ENCODE measurements at places on chromosomes 3 and 15.

DNA sequence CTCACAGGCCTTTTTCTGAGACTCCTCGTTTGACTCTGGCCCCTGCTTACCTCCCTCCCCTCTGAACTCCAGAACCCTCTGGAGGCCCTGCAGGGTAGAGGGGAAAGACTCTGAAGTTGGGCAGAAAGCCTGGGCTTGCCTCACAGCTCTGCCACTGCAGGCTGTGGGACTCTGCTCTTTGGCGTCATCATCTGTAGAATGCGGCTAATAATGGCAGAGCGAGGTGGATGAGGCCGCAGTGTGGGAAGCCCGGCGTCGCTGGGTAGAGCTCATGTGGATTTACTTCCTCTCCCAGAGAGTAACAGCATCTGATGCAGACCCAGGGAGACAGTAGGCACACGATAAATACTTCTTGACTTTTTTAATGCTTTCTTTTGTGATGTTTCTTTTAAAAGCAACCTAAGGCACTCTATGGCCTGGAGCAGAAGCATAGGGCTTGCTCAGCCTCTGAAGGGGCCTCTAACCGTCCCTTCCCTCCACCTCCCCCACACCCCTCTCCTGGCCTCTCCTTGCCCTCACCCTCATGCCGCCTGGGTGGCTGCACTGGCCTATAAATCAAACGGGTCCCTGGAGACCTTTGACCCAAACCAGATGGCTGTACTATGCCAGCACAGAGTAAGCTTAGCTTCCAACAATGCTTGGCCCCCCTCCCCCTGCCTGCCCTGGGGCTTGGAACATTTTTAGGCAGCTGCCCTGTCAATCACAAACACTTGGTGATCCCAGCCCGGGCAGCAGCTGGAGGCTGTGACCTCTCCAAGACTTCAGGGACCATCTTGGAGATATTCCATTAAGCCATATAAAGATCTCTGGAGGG is 32.9 kb downstream of the SPSB4 start:
- DNase-seq = no peak

DNA sequence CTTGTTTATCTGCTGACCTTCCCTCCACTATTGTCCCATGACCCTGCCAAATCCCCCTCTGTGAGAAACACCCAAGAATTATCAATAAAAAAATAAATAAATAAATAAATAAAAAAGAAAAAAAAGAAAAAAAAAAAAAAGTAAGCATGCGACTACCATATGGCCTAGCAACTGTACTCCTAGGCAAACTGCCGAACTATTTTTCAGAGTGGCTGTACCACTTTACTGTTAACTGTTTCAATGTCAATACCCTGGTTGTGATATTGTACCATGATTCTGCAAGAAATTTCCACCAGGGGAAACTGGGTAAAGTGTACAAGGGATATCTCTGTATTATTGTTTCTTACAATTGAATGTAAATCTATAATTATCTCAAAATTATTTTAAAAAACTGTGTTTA is 41.3 kb upstream of the MAP4 start:
- no peak for DNase-seq

DNA sequence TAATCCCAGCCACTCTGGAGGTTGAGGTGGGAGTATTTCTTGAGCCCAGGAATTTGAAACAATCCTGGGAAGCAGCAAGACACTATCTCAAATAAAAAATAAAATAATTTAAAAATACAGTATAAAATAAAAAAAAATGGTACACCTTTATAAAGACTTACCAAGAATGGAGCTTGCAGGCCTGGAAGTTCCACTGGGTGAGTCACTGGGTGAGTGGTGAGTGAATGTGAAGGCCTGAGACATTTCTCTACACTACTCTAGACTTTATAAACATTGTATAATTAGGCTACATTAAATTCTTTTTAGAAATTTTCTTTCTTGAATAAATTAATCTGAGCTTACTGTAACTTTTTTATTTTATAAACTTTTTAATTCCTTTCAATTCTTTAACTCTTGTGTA is 609.1 kb upstream of the BCHE start:
- no peak for DNase-seq

- no peak for DNase-seq
Observed at GRCh38 chr15:37149146-37149545, 48.8 kb upstream of the MEIS2 start.

DNA sequence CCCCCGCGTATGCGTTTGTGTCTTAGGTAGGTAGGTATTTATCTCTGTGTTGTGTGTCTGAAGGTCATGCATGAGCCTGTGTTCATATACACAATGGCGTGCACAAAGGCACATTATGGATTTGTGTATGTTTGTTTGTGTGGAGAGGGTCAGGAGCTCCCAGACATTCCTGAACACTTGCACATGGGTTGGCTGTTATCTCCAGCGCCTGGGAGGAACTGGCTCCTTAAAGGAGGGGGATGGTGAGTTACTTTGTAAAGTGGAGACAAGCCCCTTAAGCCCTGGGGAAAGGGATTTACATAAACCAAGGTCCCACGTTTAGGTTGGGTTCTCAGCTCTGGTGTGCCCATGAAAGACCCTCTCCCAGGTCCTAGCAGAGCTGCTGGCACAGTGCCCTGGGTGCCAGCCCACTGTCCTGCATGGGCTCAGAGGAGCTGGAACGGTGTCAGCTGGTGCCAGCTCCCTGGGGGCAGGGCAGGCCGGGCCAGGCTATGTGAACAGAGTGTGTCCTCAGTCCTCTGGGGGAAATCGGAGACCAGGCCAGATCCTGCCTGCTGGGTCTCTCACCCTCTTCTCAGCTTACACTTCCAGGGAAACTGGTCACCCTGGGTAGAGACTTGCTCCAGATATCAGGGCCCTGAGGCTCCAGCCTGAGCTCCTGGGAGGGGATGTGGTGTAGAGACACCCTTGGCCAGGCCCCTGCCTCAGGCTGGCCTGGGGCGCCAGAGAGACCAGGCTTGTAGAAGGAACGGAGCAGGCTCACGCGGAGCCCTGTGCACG is 25.1 kb downstream of the SNX33 start:
- DNase-seq = no peak

DNA sequence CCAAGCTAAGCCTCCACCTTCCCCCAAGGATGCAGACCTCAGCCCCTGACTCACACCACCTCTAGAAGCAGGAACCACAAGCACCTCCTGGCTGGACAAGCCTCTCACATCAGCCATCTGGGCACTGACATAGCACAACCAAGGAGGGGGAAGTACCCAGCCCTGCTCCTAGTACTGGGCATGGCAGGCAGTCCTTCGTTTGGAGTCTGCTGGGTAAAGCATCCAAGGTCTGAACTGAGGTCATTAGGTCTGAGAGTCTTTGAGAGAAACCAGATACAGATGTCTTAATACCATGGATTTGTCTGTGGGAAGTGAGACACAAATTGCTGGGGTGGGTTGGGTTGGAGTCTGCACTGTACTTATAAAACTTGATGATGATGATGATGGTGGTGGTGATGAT is 61.8 kb downstream of the CCDC33 start:
- no peak for DNase-seq

- DNase-seq = no peak
Observed at GRCh38 chr3:163957072-163957471, 1121.2 kb downstream of the SI start.

- DNase-seq = no peak
Observed at GRCh38 chr3:78163379-78163778, 1123.5 kb downstream of the ROBO2 start.

DNA sequence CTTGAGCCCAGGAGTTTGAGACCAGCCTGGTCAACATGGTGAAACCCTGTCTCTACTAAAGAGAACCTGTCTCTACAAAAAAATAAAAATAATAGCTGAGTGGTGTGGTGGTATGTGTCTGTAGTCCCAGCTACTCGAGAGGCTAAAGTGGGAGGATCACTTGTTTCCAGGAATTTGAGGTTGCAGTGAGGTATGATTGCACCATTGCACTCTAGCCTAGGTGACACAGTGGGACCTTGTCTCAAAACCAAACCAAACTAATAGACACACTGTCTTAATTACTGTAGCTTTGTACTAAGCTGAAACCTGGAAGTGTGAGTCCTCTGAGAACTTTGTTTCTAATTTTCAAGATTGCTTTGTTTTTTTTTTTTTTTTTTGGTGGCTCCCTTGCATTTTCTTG is 30.4 kb downstream of the MGA start:
- DNase-seq = no peak

DNA sequence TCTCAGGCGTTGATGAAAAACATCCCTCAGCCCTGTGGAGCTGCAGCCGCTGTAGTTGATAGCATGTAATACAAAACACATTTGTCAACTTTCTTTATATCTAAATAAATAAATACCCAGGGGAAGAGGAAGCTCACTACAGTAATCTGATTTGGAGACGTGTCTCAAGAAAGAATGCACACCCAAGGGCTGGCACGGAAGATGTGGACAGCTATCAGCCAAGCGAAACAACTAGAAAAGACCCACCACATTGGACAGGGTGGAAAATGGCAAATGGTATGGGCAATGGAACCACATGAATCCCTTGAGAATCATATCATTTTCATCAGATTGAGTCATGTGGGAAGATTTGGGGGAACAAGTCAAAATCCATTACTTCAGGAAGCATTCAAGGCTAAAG is 43.1 kb upstream of the ALDH1A3 start:
- no peak for DNase-seq

DNA sequence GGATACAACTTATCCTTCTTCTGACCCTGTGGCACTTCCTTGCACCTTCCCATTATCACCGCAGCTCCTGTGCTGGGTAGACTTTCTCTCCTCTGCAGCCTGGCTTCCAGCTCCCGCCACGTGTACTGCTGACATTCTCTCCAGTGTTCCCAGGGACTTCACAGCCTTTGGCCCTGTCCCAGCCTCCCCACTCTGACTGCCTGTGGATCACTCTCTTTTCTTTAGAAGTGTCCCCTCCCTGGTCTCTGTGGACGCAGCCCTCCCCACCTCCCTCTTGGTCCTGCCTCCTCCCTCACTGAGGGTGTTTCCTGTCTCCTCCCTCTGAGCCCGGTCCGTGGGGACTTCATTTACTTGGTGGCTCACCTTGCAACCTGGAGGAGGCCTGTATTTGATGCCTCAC is 17.4 kb downstream of the PDIA5 start:
- peak; percentile 50 for DNase-seq

DNA sequence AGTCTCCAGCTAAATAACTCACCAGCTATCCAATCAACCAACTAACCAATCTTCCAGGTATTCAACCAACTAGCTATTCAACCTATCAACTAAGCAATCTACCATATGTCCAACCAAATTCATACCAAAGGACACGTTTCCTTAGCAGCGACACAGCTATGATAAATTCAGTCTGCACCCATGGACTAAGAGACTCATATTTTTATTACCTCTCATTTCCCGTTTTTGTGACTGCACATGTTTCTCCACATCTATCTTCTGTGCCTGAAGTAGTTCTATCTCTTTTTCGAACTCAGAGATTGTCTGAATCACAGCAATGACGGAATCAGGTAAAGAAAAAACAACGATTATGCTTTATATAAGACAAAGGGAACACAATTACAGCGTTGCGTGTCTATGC is 34.0 kb upstream of the GNB5 start:
- no peak for DNase-seq

GRCh38 chr3:130916507-130917167 is 22.8 kb downstream of the ATP2C1 start:
- DNase-seq = no peak

- DNase-seq = peak; percentile 47
Observed at GRCh38 chr15:92603278-92603677, 52.3 kb downstream of the FAM174B start.

DNA sequence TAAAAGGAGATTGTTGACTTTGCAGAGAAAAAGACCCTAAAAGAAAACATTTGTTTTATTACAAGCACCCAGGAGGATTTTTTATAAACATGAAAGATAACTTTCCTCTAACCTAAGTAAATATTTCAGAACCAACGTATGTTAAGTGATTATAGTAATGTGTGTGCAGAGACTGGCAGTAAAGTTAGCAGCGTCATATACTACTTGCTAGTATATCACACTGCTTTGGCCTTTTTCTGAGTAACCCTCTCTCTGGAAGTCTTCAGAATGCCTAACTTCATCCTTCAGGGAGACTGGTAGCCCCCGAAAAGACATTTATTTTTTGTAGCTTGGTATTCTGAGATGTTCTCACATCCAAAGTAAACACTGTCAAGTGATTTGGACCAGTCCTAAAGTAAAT is 17.9 kb downstream of the UBE2E1 start:
- no peak for DNase-seq

DNA sequence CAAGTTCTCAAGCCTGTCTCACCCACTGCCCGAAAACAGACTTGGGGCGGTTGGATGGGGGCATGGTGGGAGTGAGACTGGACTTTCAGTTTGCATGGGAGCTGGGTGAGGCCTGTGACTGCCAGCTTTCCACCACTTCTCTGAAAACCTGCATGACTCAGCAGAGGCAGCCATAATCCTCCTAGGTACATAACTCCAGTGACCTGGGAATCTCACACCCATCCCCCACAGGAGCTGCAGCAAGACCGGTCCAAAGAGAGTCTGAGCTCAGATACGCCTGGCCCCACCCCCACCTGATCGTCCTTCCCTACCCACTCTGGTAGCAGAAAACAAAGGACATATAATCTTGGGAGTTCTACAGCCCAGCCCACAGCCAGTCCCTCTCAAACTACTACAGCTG is 107.2 kb downstream of the NSMCE3 start:
- no peak for DNase-seq

DNA sequence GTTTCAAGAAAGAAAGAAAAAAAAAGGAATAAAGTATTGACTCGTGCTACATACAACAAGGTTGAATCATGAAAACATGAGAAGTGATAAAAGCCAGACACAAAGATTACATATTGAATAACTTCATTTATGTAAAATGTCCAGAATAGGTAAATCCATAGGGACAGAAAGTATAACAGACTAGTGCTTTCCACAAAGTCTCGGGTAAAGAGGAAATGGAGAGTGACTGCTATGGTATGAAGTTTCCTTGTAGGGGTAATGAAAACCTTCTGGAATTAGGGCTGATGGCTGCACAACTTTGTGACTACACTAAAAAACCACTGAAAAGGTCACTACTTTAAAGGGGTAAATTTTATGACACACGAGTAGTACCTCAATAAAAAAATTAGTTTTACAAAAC is 13.0 kb downstream of the LRRFIP2 start:
- no peak for DNase-seq
